ENCODE measurements at places on chromosomes 7 and 10.

- no peak for DNase-seq
Measured at GRCh38 chr7:12713625-12714378, 26.4 kb downstream of the ARL4A start.

- peak; percentile 33 for DNase-seq
Measured at GRCh38 chr7:51451751-51452476, 135.3 kb upstream of the COBL start.

GRCh38 chr7:25656581-25657026 lies 428.3 kb upstream of the NPVF start:
- no peak for DNase-seq

DNA sequence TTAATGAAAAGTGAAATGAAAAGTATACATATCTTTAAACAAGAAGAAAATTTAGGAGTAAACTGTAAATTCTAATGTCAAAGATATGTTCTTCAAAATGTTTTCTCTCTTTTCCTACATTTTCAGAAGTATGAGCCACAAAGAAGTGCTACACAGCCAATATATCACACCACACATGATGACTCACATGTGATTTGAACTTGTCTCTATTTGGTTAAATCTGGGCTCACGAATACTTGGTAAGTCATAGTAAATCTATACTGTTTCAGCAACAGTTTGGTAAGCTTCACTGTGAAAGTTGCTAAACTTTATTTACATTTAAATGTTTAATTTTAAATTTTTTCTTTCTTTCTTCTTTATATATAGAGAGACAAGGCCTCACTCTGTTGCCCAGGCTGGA lies 380.6 kb upstream of the IGFBP3 start:
- no peak for DNase-seq

DNA sequence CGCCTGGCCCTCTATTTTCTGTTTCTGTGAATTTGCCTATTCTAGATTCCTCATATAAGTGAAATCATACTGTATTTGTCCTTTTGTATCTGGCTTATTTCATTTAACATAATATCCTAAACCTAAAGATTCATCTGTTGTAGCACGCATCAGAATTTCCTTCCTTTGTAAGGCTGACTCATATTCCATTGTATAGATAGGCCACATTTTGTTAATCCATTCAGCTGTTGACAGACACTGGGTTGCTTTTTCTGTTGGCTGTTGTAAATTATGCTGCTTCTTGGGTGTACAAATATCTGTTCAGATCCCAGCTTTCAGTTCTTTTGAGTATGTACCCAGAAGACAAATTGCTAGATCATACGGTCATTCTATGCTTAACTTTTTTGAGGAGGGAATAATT lies 28.8 kb upstream of the CUL1 start:
- no peak for DNase-seq

DNA sequence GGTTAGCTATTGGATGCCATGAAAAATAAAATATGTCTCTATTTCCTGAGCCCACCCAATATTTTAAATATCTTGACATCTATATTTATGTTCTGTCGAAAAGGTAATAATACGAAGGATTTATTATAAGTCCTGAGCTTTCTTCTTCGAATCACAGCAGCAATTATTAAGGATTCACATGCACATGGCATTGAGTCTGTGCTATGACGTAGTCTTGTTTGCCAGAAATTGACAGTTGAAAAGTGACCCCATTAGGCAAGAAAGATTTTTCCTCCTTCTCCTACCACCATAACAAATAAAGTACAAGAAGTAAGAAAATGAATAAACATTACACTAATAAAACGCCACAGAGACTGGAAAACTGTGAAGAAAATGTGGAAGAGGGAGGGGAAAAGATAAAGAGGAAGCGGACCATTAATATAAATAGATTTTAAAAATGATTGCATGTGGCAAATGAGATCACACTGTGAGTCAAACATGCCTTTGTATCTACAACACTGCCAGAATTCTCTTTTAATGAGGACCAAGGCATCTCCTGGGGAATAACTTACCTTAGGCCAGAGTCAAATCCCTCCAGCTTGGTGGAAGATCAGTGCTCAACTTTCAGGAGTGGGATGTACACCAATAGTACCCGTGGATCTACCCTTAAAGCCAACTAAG lies 21.6 kb downstream of the FZD1 start:
- no peak for DNase-seq

GRCh38 chr10:73093922-73094850 lies 2.5 kb downstream of the P4HA1 start:
- no peak for DNase-seq

GRCh38 chr7:69739190-69739589 lies 140.9 kb downstream of the AUTS2 start:
- no peak for DNase-seq

DNA sequence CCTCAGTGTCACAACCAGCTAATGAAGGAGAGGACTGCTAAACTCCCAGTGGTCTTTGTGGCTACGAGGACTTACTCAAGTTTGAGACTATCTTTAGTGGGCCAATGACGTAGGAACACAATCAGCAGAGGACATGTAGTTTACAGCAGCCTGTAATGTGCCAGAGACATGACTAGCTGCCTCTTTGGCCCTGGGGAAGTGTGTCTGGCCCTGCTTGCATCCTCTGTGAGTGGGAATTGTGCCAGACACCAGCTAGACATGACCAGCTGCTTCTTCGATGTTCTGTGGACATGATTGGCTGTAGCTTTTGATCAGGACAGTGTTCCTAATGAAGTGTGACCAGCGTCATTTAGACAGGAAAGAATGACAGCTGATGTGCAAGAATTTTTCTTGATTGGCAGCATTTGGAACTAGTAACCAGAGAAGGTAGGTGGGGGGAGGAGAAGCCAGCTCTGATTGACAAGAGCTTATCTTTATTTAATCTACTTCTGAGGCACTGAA lies 141.7 kb downstream of the AUTS2 start:
- DNase-seq = peak; percentile 88

DNA sequence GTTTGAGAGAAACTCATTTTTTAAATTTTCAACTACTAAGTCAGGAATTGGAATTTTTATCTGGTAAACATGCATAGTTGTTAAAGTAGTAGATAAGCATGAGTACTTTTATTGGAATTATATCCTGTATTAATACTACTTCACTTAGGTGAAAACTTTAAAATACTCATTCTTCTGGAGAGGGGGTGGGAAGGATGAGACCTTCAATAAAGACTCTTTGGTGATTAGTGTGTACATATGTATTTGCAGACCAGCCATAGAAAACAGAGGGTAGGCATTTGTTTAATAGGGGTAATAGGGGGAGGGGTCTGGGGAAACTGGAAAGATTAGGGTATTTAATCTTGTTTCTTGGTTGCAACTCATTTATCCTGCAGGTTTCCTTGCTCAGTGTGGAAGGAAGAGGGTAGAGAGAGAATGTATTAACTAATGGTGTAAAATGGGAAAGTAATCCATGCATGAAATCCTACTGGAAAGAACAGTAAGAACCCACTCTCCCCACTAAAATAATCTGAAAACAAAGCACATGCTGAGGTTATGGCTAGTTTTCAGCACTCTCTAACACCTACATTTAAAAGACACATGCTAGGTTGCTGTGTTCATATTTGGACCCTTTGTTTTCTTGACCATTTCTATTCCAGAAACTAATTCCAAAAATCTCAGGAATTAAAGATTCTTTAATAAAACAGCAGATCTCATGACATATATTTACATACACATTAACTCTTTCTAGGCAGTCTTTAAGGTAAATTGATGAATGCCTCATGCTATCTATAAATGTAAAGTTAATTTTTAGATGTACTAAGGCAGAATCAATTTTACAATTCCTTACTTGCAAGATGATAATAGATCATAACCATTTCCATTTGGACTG lies 6.2 kb upstream of the IGF2BP3 start:
- DNase-seq = no peak

DNA sequence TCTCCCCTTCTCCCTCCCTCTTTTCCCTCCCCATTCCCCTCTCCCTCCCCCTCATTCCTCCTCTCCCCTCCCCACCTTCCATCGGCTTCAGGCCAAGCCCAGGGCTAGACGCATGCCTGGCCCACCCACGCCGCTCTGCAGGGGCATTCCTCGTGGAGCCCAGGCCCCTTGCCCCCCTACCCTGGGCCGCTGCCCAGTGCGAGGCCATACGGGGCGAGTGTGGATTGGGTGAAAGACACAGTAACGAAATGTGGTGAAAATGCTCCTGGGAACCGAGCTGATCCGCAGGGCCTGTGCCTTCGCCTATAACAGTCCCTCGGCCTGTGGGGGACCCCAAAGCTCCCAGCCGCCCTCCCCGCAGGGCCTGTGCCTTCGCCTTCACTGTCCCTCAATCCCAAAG lies 28.3 kb downstream of the ADGRA1 start:
- DNase-seq = no peak

Measured in NCI-H524 (cell line).